ENCODE measurements at places on chromosomes 16 and 17. TPM values are rescaled to one million over a fixed set of nuclear protein-coding genes. Genes with fewer than 3 reads are reported as not detected.

The GAST gene
- not detected for total RNA-seq

GRCh38 chr16:84689111-84689510 lies 10.7 kb upstream of the USP10 start:
- no peak for DNase-seq

DNA sequence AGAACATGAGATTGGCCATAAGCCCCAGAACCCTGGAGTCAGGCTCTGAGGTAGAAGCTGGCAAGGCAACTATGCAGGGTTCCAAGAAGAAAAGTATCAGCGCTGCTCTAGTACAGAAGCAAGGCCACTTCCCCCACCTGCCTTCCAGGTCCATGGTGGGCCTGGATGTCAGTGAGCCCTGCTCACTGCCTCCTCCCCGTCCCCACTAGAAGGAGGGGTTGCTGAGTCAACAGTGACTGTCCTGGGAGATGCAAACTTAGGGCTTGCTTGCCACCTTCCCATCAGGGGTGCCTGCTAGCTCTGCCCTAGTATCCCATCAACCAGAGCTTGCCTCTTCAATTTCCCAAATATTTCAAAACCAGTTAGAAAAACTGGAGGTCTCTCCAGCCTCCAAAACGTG lies 29.6 kb upstream of the SREBF1 start:
- no peak for DNase-seq

GRCh38 chr16:48611329-48612137 lies 1.6 kb upstream of the N4BP1 start:
- no peak for DNase-seq

GRCh38 chr16:86371083-86371803 lies 139.1 kb upstream of the FOXF1 start:
- no peak for DNase-seq

All from H1 (cell line).